ENCODE measurements at places on chromosomes 7 and 10.

DNA sequence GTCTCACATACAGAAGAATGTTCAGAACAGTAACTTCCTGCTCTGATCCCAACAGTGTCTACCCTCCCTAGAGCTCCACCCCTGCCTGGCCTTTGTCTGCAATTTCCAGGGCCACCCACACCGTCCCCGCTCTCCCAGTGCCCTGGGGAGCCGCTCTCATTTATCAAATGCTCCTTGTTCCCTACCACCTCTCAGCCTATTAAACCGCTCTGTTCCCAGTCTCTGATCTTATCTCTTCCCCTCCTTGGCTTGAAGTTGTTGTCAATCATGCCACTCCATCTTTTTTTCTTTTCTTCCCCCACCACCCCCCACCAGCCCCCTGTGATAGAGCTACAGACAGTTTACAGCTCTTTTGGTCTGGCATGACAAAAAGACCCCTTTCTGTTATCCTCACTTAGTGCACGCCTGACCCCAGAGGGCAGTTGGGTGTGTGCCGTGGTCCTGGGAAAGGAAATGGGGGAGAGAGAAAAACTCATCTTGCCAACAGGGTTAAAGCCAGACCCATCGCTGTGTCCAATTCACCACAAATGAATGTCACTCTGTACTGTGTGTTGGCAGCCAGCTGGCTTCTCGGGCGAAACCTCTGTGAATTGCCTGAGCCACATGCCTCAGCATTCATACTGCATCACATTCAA lies 28.8 kb upstream of the HECTD2 start:
- no peak for DNase-seq

- DNase-seq = no peak
Measured at GRCh38 chr7:150787321-150788281, 12.6 kb downstream of the TMEM176B start.

DNA sequence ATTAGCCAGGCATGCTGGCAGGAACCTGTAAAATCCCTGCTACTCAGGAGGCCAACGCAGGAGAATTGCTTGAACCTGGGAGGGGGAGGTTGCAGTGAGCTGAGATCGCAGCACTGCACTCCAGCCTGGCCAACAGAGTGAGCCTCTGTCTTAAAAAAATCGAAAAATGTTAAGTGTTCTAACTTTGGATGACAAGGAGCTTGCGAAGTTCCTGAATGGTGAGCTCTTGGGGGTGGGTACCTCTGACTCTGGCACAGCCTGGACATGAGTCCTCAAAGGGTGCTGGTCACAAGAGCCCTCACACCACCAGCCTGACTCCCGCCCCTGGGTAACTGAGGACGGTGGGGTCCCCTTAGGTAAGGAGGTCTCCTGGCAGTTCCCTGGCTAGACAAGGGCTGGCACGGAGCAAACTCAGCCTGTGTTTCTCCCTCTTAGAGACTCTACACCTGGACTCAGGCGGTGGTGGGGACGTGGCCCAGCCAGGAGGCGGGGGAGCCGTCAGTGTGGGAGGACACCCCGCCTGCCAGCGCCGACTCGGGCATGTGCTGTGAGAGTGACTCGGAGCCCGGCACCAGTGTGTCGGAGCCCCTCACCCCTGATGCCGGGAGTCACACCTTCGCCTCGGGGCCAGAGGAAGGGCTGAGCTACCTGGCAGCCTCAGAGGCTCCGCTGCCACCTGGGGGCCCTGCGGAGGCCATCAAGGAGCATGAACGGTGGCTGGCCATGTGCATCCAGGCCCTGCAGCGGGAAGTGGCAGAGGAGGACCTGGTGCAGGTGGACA lies 24.1 kb downstream of the AMZ1 start:
- DNase-seq = no peak

- no peak for DNase-seq
Measured at GRCh38 chr7:7519056-7519455, 16.6 kb downstream of the COL28A1 start.
